Fibroblast of lung (primary cell): ENCODE measurements at places on chromosomes 7 and 10.

DNA sequence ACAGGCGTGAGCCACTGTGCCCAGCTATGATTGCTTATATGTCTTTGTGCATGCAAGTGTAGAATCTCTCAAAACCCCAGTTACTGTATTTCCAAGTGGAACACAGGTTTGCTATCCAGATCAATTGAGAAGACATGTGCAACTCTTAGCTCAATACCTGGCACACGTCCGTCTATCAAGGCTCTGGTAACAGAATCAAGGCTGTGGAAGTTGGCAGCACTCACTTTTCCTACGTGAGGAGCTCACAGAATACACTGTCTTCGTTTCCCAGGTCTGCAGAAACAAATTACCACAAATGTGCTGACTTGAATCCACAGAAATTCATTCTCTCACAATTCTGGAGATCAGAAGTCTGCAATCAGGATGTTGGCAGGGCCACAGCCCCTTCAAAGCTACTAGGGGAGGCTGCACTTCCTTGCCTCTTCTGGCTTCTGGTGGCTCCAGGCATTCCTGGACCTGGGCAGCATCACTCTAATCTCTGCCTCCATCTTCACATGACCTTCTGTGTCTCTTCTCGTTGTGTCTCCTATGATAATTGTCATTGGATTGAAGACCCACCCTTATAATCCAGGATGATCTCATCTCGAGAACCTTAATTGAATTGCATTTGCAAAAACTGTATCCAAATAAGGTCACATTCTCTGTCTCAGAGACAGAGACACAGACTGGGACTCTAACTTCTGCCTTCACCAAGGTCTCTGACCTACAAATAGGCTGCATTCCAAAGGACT is 84.8 kb upstream of the C7orf33 start:
- H3K4me1 ChIP-seq, result no peaks in the 10 kb centered on the region
- H3K4me3 ChIP-seq, result no peak overlapping the region
- no peaks in the 10 kb centered on the region for H3K36me3 ChIP-seq
- H3K27me3 ChIP-seq, result peaks cover 6% of the 10 kb centered on the region
- H3K27ac ChIP-seq, result no peak overlapping the region

DNA sequence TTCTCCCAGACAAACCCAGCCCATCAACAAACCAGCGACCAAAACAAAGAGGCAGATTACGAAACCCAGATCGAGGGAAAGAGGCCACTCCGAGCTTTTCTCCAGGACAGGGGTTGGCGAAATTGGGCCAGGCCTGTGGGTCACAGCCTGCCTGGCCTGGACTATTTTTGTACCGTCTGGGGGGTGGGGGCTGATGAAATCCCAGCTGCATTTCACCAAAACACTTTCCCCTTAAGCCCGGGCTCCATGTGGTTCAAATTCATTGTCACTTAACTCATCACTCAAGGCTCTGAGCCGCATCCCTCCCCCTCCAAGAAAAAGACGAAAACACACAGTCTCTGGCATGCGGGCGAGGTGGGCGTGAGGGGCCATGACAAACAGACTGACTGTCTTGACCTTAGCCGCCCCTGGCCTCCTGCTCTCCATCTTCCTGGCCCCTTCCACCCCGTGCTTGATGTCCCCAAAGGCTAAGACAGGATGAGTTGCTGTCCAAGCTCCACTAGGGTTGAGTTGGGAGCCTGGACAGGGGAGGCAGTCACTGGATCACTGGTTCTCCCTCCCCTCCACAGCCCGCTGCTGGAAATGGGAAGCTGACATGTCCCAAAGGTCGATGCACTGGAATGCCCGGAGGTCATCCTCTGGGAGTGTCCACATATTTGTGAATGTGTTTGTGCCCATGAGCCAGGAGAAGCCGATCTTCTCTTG is 19.2 kb downstream of the TMEM270 start:
- H3K4me1 ChIP-seq, result peaks cover 15% of the 10 kb centered on the region
- peaks cover 2% of the 10 kb centered on the region for H3K27me3 ChIP-seq
- H3K27ac ChIP-seq, result no peak overlapping the region
- H3K4me3 ChIP-seq, result no peak overlapping the region

DNA sequence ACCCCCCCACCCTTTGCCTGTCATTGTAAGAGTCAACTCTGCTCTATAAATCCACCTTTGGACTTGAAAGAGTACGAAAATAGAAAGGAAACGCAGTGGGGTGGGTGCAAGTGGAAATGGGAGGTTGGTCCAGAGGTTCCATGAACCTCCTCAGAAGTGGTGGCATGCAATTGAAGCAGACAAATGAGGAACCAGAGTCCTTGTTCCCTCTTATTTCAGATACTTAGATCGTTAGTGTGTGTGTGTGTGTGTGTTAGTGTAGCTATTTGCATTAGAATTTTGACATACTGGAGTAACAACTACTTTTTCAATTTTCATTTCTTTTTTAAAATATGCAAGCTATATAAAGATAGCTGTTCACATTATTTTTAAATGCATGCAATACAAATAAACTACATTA is 18.1 kb upstream of the TFAM start:
- no peaks in the 10 kb centered on the region for H3K4me1 ChIP-seq
- H3K36me3 ChIP-seq, result no peaks in the 10 kb centered on the region
- DNase-seq, result no peak
- no peaks in the 10 kb centered on the region for H3K27me3 ChIP-seq

- no peaks in the 10 kb centered on the region for H3K27me3 ChIP-seq
- no peaks in the 10 kb centered on the region for H3K36me3 ChIP-seq
- DNase-seq, result peak; percentile 56
- no peak overlapping the region for H3K27ac ChIP-seq
These were observed 35.4 kb downstream of the TRIL start for GRCh38 chr7:28922624-28923331.

DNA sequence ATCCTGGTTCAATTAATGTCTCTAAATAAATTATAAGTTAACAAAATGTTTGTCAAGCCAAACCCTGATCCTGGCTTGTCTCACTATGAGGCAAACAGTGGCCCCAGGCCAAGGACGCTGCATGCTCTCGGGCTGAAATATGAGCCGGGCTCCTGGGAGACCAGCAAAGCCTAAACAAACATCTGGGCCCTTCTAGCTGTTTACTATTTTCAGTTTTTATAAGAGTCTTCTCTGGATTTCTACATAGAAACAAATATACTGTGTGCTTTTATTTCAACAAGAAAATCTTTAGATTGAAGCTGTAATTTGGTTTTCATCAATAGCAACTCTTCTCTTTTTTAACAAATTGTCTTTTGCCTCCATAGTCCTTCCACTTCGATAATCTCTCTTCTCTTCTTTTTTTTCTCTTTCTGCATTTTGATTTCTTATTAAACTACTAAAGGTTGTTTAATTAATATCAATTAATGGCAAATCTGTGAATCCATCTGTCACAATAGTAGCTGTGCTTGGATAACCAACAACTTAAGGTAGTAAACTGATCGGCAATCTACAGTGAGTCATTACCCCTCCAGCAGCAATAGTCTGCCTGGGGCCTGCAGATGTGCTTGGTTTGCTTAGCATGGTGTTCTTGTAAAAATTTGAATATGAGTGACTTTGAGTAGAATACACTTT is 83.3 kb upstream of the DNAJC1 start:
- H3K27me3 ChIP-seq, result no peaks in the 10 kb centered on the region
- no peaks in the 10 kb centered on the region for H3K4me1 ChIP-seq
- H3K27ac ChIP-seq, result no peak overlapping the region
